ENCODE measurements at places on chromosomes 6 and 20.

GRCh38 chr20:55730321-55730720, 275.0 kb downstream of the CBLN4 start:
- no peak for DNase-seq

GRCh38 chr6:54719633-54720032, 126.9 kb upstream of the FAM83B start:
- DNase-seq = no peak

GRCh38 chr20:25071734-25072133, 10.2 kb downstream of the VSX1 start:
- DNase-seq = no peak

DNA sequence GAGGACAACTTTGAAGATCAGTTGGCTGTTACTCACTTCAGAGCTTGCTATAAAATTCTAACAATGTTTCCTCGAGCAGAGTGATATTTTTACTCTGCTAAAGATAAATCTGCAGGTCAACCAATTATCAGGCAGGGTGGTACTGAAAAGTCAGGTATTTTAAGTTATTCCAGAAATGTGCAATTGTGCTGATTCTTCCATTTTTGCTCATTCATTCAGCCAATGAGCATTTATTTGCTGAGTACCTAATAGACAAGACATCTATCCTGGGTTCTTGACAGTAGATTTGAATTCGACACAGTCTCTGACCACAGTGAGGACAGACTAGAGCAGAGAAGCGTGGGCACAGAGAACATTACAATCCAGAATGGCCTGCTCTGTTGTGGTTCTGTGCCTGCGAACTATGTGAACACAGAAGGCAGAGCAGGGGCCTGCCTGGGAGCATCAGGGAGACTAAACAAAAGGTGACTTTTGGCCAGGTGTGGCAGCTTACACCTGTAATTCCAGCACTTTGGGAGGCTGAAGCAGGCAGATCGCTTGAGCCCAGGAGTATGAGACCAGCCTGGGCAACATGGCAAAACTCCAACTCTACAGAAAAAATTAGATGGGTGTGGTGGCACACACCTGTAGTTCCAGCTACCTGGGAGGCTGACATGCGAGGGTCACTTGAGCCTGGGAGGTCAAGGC, 14.8 kb downstream of the TPMT start:
- no peak for DNase-seq

DNA sequence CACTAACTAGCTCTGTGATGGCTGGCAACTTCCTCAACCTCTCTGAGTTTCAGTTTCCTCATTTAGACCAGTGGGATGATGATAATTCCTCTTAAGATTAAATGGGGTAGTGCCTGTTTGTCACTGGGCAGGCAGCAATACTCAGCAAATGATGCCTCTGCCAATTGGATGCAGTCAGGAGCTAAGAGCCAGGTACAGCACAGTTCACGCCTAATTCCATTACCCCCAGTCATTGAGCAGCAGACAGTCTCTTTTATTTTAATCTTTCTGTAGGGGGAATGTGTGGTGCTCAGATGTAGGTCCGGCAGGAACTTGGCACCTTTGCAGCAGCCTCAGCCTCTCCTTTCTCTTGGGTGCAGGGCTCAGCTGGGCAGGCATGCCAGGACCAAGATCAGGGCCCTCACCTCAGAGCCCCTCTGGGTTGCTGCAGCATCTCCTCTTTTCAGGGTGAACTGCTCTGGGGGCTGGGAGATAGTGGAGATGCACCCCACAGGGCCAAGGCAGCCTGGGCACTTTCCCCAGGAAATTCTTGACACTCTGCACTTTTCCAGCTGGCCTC, 243.8 kb downstream of the LRFN2 start:
- DNase-seq = no peak

DNA sequence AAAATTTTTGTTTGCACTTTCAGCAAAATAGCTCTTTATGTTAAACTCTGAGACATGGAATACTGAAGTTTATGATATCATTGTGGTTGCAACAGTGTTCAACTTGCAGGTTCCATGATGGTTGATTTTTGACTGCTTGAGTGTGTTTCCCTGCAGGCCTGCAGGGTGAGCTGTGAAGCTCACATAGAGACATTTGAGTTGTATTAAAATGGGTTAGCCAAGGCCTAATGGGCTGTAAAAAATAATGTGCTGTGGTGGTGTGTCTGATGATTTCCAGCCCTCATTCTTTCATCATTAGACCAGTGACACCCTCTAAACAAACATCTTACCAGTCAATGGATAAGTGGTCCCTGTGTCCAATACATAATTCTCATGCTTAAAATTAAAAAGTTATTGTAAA, 321.4 kb downstream of the FARS2 start:
- no peak for DNase-seq

GRCh38 chr6:52937908-52938307, 28.4 kb upstream of the GSTA3 start:
- no peak for DNase-seq

GRCh38 chr6:132144456-132144855, 193.3 kb upstream of the CCN2 start:
- no peak for DNase-seq

- no peak for DNase-seq
These were observed 518.1 kb downstream of the TFAP2A start for GRCh38 chr6:9896806-9897205.

DNA sequence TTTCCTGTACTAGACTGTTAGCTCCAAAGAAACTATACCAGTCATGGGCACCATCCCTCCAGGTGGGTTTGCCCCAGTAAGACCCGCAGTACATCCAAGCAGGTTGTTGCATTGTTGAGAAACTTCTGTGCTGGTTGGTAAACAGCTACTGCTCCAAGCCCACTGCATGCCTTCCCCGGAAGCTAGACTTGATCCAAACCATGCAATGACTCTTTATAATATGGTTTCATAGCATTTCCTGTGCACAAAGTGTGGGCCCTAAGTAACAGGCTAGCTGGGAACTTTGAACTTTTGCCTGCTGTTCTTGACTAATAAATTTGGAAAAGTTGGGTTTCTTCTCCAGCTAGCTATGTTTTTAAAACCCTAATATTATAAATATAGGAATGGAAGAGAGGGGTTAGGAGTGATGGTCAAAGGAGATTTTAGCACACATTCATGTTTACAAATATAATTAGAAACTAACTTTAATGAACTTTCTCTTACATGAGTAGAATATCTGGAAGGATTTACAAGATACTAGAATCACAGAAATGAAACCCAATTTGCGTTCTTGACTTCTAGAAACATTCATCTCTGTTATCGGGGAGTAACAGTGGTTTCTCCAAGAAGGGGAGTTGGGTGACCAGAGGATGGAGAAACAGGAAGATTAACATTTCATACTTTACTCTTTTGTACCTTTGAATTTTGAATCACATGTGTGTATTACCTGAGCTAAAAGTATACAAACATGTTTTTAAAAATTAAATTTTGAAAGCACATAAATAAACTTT, 51.7 kb downstream of the GFOD1 start:
- DNase-seq = no peak

GRCh38 chr6:25172819-25173218, 106.4 kb upstream of the CARMIL1 start:
- DNase-seq = no peak

DNA sequence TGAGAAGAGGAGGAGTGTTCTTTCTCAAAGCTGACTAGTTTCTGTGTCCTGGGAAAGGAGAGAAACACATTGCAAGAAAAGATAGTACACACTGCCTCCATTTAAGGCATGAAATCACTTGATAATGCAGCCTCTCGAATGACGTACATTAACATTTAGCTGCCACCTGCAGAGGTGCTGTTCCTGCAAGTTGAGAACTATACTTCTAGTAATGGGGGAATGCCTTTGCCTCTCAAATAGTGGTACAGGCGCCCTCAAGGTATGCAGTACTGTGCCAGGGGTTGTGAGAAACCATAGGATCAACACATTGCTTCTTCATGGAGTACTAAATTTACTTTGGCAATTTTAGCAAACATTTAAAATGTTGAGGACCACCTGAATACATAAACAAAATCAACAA, 20.1 kb downstream of the IMPG1 start:
- no peak for DNase-seq

GRCh38 chr6:7632501-7633290, 42.7 kb downstream of the SNRNP48 start:
- DNase-seq = no peak

DNA sequence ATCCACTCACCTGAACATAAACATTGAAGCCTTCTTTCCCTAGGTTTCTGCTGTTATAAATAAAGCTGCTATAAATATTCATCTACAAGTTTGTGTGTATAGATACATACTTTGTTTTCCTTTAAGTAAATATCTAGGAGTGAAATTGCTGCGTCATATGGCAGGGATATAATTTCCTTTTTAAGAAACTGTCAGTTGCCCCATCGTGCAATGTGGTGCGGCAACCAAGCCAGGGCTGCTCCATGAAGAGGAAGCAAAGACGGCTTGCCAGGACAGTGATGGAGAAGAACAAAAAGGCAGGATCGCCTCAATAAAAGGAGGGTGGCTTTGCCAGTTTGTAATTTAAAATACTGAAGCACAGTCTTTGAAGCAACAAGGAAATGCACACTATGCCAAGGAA, 36.6 kb downstream of the CITED2 start:
- DNase-seq = no peak

- no peak for DNase-seq
These were observed 48.0 kb downstream of the GCLC start for GRCh38 chr6:53496797-53497375.

GRCh38 chr6:76553256-76553655, 480.8 kb upstream of the IMPG1 start:
- no peak for DNase-seq

DNA sequence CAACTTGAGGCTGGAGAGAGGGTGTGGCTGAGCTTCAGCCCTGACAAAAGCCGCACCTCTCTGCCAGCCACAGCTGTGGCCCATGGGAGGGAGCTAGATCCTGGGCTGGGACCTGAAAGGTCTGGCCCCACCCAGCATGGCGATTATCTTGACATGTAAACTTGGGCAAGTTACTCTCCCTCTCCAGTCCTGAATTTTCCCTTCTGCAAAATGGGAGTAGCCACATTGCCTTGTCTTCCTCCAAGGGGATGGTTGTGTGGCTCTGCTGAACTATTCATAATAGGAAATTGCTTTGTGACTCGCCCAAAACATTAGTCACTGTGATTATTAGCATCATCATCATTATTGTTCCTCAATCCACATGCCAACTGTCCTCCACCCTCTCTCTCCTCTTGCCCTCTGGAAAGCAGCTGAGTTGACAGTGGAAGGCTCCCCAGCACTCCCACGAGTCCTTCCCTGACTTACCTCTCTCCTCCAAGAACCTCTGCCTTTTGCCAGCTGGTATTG, 23.0 kb upstream of the RBPJL start:
- peak; percentile 33 for DNase-seq

GRCh38 chr20:31691646-31692275, 30.9 kb downstream of the BCL2L1 start:
- DNase-seq = no peak

DNA sequence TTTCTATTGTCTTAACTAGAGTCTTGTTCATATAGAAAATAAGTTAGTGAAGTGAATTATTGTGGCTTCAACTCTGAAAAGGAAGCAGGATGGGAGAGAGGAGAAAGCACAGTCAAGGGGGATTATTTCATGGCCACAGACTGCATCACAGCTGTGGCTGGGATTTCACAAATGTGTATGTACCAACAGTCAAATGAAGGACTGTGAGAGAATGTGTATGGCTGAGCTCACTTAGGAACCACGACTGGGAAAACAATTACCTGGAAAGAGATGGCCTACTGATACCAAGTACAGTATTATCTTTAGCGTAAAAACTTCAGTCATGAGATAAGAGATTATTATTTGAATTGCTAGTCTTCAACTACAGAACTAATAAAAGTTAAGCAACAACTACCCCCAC, 54.9 kb downstream of the SESN1 start:
- DNase-seq = no peak

- DNase-seq = no peak
These were observed 661.4 kb upstream of the HS3ST5 start for GRCh38 chr6:115004204-115004603.

- no peak for DNase-seq
These were observed 29.0 kb upstream of the SCUBE3 start for GRCh38 chr6:35184580-35185301.

DNA sequence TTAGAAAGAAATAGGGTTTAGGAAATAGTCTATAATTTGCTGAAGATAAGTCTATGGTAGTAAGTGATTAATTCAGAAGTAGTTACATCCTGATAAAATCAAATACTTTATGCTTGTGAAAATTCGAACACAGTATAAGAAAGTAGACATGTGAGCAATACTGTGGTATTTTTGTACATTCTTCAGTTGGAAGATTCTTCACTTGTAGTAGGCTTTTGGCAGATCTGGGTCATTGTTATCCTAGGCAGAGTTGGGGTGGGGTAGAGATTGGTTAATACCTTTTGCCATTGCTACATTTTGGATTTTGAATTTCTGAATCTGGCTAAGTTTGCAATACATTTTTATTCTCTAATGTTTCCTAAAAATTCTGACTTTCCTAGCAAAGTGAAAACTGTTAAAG, 197.5 kb downstream of the BCKDHB start:
- no peak for DNase-seq
